ENCODE measurements at places on chromosomes 6 and 20.

DNA sequence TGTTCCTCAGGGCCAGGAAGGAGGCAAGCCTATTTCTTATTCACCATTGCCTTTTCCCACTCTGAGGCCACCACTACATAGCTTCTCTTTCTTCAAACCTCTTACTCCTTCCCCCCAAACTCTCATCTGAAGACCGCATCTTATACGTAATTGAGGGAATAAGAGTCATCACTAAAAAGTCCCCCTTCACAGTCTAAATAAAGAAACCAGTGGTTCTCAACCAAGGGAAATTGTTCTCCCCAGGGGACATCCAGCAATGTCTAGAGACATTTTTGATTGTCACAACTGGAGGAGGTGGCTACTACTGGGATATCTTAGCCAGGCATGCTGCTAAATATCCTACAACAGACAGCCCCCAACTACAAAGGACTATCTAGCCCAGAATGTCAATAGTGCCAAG lies 327.6 kb upstream of the CNR1 start:
- DNase-seq, result no peak

DNA sequence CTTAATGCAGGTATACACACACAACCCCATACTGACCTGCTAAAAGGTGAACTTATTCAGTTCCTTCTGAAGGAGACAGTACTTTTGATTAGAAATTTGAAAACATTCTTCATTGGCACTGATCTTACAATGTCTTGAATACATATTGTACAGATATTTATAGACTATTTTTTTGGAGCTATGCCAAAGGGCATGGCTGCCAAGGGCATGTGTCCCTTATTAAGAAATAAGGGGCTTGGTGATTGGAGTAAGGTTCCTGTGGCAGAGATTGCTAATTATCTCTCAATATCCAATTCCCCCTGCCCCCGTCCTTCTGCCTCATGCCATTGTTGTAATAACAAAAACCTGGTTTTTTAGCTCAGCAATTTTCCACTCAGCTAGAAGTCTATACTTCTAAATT lies 355.9 kb downstream of the FARS2 start:
- no peak for DNase-seq

DNA sequence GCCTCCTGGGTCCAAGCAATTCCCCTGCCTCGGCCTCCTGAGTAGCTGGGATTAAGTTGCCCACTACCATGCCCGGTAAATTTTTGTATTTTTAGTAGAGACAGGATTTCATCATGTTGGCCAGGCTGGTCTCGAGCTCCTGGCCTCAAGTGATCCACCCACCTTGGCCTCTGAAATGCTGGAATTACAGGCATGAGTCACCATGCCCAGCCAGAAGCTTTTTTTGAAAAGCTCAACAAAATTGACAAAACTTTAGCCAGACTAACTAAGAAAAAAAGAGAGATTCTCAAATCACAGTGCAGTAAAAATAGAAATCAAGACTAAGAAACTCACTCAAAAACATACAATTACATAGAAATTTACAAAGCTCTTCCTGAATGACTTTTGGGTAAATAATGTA lies 420.6 kb downstream of the COL12A1 start:
- no peak for DNase-seq

- DNase-seq, result no peak
These were observed 266.0 kb downstream of the TSHZ2 start for GRCh38 chr20:53238121-53238660.

GRCh38 chr6:155185544-155185943 lies 78.3 kb upstream of the CLDN20 start:
- peak; percentile 29 for DNase-seq

GRCh38 chr6:167855825-167856425 lies 29.2 kb downstream of the AFDN start:
- DNase-seq, result no peak

DNA sequence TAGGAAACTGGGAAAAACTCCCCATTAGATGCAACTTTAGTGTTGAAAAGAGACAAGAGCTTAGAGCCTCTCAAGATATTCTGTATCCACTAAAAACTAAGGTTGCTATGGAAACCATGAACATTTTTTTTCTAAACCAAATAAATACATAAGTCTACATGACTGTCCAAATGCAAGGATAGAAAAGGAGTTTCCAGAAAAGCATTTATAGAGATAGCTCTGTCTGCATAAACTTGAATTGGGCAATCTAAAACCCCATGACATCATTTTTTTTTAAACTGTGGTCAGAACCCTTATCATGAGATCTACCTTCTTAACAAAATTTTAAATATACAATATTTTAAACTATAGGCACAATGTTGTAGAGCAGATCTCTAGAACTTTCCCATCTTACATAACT lies 36.4 kb upstream of the FAM83B start:
- DNase-seq, result no peak

DNA sequence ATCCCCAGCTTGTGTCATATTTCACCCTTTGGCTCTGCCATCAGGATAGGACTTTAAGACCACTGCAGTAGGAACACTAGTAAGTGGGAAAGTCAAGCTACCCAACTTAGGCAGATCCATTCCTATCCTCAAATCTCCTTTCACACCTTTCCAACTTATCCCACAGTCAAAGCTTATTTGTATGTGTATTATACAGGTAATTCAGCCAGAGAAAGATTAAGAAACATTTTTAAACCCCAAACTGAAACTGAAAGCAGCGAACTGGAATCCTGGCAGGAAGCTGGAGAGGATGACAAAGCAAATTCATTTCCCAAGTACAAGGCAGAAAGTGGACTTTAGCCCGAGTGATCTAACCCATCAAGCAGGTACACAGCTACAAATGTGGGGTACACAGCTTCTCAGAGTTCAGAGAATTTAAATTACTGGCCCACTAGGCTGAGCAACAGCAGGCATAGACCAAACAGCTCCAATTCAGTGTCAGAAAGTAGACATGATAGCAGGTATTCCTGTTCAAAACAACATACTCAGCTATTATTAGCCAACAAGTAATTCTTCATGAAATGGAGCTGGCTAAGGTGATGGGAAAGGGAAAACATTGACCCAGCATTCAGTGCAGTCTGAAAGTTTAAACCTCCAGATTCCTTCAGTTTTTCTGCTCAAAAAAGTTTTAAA lies 39.1 kb downstream of the ILRUN start:
- DNase-seq, result no peak
